ENCODE measurements at places on chromosomes 2 and 18.
A peak's percentile ranks its signal among the peaks of the same experiment; 100 is the strongest.

- DNase-seq, result no peak
Measured at GRCh38 chr2:36963106-36963505, 3.2 kb downstream of the STRN start.

- DNase-seq, result no peak
Measured at GRCh38 chr2:38191516-38191915, 115.6 kb upstream of the CYP1B1 start.

GRCh38 chr2:58072102-58072501 lies 25.5 kb downstream of the VRK2 start:
- DNase-seq, result no peak

DNA sequence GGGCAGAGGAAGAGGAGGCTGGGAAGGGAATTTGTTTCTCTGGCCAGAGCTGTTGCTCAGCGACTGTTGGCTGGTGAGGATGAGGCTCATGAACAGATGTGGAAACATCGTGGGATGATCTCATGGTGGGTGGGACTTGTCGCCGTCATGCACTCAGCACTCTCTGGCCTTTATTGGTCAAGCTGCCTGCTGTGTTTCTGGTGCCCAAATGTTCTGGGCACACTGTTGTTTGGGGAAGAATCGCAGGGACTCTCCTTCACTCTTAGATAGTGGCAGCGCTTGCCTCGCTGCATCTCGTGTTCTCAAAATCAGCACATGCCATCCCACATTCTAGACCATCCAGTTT lies 145.6 kb downstream of the AGAP1 start:
- DNase-seq, result peak; percentile 52

DNA sequence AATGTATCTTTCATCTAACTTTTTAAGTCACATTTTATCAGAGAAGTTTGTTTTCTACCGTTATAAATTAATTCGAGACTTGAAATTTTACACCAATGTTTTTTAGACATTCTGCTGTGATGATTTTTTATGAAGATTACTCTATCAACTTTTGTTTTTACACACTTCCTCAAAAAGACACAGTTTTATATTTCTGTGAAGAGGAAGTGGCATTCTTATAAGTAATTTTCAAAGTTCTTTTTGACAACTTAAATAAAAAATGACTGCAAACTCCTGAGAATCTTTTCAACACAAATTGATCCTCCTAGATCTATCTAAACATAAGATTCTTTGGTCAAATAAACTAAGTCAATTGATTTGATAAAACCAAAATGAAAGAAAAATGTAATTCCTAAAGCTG lies 13.7 kb downstream of the ANKRD44 start:
- DNase-seq, result no peak

GRCh38 chr18:75109819-75110218 lies 99.1 kb downstream of the PTGR3 start:
- no peak for DNase-seq

- DNase-seq, result no peak
Measured at GRCh38 chr2:67783026-67783425, 279.8 kb downstream of the C1D start.

DNA sequence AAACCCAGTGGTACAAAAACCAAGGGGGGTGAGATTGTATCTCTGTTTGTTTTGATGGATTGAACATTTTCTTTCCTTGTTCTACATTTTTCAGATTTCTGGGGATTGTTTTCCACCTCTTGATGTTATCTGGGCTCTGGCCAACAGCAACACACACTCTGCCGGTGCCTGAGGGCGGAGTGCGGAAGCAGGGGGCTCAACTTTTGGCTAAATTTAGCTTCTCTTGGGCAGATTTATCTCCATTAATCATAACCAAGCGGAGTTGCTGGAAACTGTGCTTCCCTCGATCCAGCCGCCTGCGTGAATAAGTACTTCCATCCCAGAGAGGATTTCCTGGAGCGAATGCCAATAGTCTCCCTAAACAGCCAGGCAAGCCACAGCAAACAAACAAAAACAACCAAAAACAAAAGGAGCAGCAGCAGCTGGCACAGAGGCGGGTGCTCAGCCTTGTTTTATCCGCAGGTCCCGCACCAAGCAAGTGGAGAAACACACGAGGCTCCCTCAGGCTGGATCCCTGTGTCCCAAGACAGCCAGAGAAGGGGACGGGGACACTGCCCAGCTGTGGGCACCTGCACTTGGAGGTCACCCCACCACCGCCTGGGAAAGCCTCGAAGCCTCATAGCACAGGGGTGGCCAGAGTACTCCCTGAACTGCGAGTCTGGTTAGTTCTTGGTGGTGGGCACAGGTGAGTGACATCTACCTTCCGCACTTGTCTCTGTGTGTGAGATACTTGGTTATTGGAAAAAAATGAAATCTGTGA lies 143.4 kb downstream of the NDUFA10 start:
- no peak for DNase-seq

- DNase-seq, result no peak
Measured at GRCh38 chr2:27489118-27489497, 435 bp downstream of the IFT172 start.

GRCh38 chr2:214881647-214882202 lies 72.2 kb upstream of the BARD1 start:
- DNase-seq, result no peak

- DNase-seq, result no peak
Measured at GRCh38 chr2:14530506-14530905, 102.0 kb upstream of the LRATD1 start.

- DNase-seq, result no peak
Measured at GRCh38 chr2:16525265-16525887, 140.3 kb downstream of the CYRIA start.

DNA sequence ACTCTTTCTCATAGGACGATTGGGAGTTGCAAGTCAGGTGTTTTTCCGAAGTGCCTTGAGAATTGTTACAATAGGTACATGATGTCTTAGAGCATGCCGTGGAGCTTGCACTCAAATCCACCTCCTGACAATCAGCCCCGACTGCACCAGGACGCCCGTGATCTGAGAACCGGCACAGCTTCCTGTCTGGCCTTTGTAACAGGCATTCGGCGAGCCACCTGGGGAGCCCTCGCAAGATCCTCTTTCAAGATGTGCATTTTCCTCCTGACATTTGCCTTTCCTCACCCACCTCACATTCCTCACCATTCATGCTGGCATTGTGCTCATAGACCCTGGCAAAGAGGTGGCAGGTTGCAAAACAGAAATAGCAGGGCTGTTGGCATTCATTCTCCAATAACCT lies 427.3 kb downstream of the GALR1 start:
- DNase-seq, result no peak

GRCh38 chr2:136342138-136342537 lies 224.2 kb upstream of the CXCR4 start:
- no peak for DNase-seq

GRCh38 chr2:30914456-30914855 lies 107.2 kb upstream of the CAPN13 start:
- no peak for DNase-seq

DNA sequence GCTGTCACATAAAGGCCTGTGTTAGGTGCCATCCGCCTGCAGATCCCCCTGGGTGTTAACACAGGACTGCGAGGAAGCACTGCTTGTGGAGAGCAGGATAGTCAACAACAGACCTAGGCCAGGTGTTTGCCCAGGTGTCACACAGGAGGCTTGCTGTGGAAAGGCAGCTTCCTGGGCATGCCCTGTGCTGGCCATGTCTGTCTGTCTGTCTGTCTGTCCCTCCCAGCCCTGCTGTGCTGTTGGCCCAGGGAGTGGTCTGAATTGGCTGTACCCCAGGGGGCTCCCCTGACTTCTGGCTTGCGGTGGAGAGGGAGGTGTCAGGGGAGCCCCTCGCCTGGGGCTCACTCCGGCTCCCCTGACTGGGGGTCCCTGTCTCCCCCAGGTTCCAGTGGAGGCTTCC lies 53.2 kb downstream of the SH3BP4 start:
- no peak for DNase-seq

All from T1000 (cell line).